ENCODE measurements at places on chromosomes 7 and 10.
A peak's percentile ranks its signal among the peaks of the same experiment; 100 is the strongest.

DNA sequence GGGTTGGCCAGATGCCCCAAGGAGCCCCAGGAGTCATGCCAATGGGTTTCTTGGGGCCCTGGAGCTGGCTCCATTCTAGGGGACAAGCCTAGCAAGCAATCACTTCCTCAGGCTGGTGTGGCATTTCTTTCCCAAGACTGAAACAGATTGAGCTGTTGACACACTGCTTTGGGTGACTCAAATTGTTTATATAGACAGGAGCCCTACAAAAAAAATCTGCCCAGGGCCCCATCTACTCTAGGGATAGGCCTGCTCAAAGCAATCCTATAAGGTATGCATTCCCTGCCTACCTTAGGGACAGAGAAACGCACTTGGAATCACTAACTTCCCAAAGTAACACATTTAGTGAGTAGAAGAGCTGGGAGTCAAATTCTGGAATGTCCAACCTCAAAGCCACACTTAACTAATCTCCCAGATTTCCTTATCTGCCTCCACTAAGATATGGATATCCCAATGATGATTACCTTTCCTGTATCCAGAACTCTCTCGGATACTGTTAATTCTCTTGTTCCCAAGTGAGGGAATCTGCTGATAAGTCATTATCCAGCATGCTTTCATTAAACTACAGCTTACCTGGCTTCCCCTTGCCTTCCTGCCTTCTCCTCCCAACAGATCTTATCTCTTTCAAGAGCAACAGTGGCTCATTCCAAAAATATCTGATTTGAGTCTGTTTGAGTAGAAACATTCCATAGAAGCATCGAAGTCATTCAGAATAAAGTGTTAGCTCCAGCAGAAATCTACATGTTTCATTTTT, 3.1 kb downstream of the ABLIM1 start:
- no peak for DNase-seq

GRCh38 chr10:98487649-98488048, 40.9 kb upstream of the HPS1 start:
- DNase-seq = no peak

DNA sequence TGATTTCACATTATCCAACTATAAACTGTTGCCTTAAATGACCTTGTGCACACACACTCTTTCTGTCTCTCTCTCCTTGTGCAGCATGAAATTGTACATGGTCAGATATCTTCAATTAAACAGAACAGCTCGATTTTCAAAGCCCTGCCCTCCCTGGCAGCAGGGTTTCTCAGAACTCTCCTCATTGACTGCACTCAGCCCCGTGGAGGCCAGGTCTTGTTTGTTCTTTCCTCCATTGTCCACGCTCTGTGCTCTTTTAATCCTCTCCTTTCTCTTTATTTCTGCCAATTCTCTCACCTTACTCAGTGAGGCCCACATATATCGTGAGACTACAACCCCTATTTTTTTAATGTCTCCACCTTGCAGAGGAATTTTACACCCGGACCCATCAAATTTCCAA, 175.9 kb upstream of the STK17A start:
- DNase-seq = no peak

DNA sequence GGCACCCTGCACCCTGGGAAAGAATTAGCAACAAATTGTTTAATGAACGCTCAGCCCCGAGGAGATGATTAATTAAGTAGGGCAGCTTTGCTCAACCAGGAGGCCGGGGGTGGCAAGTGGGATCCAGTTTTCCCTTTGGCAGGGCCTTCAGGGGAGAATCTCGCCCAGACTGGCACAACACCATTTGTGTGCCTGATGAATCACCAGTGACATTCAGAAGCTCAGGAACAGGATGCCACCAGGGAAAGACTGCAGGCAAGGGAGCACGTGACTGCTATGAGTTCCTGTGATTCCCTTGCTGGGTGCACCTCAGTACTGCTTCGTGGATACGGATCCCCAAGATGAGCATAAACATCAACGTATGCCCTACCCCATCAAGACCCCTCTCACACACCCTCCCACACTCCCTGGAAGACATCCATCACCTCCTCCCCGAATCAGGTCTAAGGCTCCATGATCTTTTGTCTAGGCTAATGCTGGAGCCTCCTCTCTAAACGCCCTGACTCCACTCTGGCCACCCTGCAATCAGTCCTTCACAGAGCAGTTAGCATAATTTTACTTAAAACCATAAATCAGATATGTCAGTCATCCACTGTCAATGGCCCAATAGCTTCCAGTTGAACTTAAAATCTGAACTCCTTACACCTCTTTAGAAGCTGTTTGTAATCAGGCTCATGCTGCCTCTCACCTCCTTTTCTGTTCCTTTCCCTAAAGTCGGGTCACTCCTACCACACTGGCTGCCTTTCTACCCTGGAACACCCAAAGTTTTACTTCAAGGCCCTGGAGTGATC, 109.2 kb upstream of the AGK start:
- DNase-seq = no peak

DNA sequence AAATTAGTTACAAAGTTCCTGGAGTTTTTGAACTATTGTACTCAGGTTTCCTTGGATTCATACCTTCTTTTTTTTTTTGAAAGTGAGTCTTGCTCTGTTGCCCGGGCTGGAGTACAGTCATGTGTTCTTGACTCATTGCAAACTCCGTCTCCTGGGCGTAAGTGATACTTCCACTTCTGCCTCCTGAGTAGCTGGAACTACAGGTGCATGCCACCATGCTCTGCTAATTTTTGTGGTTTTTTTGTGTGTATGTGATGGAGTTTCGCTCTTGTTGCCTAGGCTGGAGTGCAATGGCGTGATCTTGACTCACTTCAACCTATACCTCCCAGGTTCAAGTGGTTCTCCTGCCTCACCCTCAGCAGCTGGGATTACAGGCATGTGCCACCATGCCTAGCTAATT, 22.3 kb downstream of the MCM10 start:
- no peak for DNase-seq

- no peak for DNase-seq
Observed at GRCh38 chr7:13800694-13801448, 188.6 kb downstream of the ETV1 start.

- no peak for DNase-seq
Observed at GRCh38 chr7:100411101-100411500, 17.4 kb downstream of the ZCWPW1 start.

DNA sequence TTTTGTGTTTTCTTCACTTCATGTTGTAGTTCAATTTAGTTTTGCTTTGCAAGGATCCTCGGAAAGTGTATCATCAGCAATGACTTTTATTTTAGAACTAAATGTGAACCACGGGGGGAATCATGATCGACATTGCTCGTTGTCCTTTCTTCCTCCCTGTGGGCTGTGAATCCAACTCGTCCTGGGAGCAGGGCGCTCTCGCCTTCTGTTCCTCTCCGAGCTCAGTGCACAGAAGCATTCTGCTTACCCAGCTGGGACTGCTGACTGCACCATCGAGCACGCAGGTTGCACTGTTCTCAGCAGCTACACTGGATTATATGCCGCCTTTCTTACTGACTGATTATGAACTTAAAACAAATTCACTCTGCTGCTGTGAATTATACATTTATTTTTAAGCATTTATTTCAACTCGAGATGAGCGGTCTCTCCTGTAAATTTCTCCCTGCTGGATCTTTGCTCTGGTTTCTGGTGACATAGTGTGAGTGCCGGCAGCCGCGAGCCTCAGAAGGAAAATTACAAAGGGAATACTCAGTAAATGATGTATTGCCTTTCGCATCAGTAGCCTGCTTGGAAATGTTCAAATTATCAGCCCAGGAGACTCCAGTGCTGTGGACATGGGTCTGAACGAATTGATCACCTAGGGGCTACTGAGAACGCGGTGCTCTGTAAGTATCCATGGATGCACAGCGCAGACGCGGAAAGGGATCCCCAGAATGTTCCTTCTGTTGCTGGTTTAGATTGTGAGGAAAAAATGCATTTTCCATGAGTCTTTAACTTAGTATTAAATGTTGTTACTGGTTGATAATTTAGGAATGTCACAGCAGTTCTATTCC, 92.6 kb downstream of the PTPRE start:
- no peak for DNase-seq

DNA sequence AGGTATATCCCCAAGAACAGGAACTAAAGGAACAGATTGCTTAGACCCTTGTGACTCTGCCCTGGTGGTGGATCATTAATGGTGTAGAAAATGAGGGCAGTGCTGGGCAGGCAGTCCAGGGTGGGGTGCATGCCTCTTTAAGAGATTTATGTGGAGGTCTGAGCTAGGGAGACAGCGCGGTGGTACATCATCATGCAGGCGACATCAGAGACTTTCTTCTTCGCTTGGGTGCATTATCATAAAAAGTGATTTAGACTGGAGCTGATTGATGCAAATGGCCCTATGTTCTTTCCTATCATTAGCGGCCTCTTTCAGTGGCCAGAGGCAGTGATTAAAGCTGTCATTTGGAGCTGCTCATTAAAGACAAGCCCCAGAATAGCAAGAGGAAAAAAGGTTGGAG, 519.1 kb upstream of the GALNT17 start:
- DNase-seq = no peak

DNA sequence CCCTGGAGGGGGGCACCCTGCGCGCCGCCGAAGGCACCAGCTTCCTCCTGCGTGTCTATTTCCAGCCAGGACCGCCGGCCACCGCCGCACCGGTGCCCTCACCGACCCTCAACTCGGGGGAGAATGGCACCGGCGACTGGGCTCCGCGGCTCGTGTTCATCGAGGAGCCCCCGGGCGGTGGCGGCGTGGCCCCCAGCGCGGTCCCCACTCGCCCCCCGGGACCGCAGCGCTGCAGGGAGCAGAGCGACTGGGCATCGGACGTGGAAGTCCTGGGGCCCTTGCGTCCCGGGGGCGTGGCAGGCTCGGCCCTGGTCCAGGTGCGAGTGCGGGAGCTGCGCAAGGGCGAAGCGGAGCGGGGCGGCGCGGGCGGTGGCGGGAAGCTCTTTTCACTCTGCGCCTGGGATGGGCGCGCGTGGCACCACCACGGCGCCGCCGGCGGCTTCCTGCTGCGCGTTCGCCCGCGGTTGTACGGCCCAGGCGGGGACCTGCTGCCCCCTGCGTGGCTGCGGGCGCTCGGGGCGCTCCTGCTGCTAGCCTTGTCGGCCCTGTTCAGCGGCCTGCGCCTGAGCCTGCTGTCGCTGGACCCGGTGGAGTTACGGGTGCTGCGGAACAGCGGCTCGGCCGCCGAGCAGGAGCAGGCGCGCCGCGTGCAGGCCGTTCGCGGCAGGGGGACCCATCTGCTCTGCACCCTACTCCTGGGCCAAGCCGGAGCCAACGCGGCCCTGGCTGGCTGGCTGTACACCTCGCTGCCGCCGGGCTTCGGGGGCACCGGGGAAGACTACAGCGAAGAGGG, 594 bp downstream of the CNNM1 start:
- no peak for DNase-seq

GRCh38 chr7:5526100-5526905, 102.7 kb upstream of the TNRC18 start:
- peak; percentile 78 for DNase-seq

- no peak for DNase-seq
Observed at GRCh38 chr7:40870108-40870507, 735.3 kb downstream of the SUGCT start.

DNA sequence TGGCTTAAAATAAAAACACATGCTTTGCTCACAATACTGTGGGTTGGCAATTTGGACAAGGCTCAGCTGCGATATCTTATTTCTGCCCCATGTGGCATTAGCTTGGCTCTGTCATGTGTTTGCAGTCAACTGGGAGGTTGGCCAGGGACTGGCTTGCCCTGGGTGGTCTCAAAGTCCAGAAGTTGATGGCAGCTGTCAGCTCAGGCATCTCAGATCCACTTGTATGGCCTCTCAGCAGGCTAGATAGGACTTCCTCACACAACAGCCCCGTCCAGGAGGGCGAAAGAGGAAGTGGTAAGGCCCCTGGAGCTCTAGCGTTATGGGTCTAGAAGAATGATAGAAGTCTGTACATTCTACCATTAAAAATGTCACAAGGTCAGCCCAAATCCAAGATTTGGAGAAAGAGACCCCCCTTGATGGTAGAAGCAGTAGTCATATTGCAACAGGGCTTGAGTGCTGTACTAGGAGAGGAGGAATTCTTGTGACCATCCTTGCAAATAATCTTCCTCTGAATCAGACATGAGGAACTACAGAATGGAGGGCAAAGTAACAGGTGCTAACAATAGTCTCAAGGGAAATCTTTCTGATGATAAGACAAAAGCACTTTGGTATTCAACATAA, 166.2 kb downstream of the FAM107B start:
- DNase-seq = no peak

GRCh38 chr10:83930-84530, 34.9 kb upstream of the TUBB8 start:
- no peak for DNase-seq

GRCh38 chr7:48363174-48363573, 191.9 kb downstream of the ABCA13 start:
- no peak for DNase-seq

- DNase-seq = no peak
Observed at GRCh38 chr7:27177795-27178320, 3.7 kb upstream of the HOXA10 start.

DNA sequence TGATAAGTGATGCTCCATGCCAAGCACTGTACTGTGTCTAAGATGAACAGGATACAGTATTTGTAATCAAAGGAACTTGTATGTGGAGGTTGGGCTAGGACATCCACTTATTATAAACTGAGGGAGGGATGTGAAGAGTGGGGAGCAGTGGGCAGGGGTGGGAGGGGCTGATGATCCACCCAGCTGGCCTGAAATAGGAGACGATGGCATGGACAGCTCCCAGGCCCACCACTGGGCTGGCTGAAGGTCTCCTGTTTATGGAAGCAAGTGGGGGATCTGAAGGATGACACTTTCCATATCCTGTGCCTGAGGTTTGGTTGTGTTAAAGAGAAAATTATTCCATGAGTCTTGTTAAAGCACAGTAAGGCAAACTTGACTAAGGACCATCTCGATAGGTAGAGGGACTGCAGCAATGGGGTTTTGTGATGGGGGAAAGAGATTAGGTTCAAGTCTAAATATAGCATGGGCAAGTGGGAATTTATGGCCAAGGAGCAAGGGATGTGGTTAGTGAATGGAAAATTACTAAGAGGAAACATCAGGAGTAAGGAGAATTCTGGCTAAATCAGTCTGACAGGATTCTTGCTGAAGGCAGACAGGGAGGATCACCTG, 124.6 kb downstream of the CCNY start:
- DNase-seq = no peak

Measured in activated naive CD4-positive, alpha-beta T cell treated with anti-CD3 and anti-CD28 coated beads, Interleukin-2, amount 50 U/mL, for 72 hours (primary cell).